CMK (cell line): ENCODE measurements at places on chromosomes 5 and 9.

DNA sequence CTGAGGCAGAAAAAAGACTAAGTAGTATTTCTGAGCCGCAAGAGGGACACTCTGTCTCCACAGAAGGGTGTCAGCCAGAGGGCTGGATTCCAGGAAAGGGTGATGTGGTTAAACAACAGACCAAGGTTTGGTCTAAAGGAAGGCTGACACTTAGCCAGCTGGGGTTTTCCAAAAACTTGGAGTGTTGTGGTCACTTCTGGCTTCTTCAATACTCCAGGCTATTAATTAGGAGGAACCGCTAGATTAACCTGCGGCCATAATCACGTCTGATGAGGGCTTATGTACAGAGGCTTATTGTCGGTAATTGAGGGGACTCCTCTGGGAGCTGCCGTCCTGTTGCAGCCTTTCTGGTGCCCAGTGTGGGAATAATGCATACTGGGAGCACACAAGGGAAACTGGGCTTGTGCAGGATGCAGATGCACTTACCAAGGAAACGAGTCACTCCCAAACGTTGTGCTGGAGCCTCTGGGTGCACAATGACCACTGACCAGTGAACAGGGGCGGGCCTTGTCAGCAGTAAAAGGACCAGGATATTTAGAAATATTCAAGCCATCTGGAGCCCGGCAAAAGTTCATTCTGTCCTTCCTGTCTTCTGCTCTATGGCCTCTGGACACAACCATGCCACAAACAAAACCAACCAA, 70.2 kb upstream of the TUT7 start:
- DNase-seq = no peak

DNA sequence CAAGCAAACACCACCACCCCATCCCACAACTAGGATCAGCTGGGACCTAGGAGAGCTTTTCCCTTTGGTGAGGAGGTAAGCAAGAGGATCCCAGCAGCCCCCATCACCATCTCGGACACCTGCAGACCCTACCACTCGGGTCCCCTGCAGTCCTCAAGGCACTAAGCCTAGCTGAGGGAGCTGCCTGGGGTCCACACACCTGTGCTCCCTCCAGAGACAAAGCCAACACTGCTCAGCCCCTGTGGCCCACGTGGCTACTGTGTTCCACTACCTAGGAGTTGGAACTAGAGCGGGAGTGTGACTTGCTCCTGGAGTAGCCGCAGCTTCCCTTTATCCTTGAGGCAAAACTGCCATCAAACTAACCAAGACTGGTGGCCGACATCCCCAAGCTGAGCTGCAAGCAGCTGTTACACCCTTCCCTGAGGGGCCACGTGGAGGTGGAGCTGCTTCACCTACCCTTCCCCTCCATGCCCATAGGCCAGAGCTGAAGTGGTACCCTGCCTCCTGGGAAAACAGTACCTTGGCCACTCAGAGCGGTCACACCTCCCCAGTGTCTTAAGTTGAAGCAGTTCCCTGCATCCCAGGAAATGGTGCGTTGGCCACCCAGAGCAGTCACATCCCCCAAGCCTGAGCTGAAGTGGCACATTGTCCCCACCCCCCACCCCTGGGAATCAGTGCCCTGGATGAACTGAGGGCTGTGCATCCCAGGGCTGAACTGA, 205.5 kb downstream of the CACNA1B start:
- no peak for DNase-seq

DNA sequence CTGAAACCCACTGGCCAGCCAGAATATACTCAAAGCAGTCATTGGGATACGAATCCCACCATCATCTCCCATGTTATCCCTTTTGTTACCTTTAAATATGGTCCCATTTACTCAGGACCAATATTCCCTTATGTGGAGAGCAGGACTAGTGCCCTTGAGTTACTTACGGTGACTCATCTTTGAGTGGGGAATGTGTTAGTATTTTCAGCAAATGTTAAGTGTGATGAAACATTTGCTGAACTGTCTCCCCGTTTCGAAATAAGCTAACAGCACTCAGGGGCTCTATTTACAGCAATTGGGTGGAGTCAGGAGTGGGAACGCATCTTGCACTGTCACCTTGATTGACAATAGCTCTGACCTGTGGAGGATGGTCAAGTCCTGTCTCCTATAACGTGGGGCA, 67.4 kb downstream of the CTSL start:
- DNase-seq = no peak

DNA sequence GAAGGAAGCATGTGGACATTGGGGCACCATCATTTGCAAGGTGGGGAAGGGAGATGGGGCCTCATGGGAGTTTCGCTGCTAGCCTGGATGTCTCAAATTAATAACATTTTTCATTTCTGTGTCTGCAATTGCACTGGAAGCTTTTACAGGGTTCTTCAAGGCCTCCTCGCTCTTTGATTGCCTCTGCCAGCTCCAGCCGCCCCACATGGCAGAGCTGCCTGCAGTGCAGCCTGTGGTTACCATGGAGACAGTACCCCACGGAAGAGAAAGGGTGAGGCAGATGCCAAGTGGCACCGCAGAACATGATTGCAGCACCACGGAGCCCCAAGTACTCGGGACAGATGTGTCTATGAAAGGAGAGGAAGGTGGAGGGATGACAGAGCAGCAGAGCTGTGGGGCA, 25.4 kb downstream of the CTNND2 start:
- DNase-seq = no peak

DNA sequence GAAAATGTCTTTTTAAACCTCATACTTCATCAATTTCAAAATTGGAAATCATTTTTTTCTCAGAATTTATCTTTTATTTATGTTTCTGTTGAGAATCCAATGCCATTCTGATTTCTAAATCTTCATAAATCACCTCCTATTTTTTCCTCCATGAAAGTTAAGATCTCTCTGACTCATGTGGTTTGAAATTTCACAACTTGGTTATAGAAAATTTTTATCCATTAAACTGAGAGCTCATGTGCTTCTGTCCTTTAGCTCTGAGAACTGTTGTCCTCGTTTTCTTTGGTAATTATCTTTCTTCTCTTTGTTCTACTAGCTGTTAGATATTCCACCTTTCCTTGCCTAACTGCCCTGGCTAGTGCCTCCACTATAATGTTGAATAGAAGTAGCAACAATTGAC, 1.5 kb upstream of the RNF180 start:
- no peak for DNase-seq

- DNase-seq = no peak
These were observed 450 bp downstream of the GPBP1 start for GRCh38 chr5:57174128-57174889.

DNA sequence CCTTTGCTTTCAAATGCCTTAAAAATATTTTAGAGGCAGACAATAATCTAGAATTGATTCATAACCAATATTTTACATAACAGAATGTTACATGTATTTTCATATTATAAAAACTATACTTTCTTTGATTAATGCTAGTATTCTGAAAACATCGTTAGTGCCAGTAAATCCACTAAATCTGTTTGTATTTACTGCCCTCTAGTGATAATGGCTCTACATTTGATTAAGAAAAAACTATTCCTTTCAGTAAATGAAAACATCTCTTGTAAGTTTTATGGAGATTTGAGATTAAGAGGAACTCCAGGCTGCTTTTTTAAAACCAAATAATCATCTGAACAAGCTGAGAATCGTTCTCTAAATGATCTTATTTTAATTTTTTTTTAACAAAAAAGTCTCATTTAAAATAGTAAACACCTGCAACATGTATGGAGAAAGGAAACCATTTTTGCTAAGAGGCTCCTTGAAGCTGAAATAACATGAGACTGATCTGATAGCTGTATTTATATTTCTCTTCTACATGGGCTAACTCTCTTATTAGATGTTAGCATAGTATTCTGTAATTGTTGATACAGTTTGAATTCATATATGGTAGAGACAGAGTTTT, 424.7 kb downstream of the RAB3C start:
- DNase-seq = no peak

DNA sequence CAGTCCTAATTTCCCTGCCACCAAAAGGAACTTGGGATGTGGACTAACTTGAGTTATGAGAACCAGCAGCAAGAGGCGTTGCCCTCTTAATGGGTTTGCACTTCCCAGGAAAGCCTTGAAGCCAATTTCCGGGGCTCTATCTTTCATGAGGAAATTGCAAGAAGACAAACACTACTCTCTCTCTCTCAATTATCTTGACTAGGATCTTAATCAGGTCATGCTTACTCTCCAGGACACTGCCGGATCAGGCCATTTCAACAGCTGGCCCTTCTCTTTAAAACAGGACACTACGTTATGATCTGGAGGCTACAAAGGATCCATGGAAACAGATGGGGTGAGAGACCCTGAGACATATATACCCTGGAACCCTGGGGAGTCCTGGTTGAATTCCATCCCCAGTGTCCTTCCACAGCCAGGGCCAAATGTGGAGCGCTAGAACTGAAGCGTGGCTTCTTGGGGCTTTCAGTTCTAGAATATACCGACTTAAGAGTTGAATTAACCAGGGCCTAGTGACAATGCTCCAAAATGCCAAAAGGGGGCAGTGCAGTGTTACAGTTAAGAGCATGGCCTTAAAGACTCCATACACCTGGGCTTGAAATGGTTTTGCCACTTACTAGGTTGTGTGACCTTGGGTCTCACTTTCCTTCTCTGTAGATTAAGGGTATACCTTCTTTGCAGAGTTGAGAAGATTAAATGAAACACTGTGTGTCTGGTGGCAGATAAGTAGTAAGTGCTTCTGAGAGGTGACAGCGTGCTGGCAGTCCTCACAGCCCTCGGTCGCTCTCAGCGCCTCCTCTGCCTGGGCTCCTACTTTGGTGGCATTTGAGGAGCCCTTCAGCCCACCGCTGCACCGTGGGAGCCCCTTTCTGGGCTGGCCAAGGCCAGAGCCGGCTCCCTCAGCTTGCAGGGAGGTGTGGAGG, 21.1 kb downstream of the FAM219A start:
- peak; percentile 37 for DNase-seq

GRCh38 chr5:115298811-115299210, 2.4 kb upstream of the CCDC112 start:
- no peak for DNase-seq

GRCh38 chr5:177099422-177100093, 12.8 kb downstream of the FGFR4 start:
- DNase-seq = no peak

DNA sequence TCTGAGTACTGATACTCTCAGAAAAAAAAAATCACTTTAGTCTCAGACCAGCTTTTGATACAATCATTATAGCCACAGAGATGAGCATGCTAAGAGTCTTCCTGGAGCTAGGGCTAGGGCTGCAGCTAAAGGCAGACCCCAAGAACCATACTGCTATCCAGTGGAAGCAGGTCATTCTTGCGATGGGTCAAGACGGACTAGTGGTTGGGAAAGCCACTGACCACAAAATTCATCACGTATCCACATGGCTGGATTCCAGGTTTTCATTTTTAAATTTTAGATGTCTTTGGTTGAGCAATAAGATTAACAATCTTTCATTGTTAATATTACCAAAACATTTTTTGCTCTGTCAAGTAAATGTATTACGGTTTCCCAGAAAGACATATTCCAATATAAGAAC, 598.1 kb downstream of the DNAH5 start:
- DNase-seq = no peak

DNA sequence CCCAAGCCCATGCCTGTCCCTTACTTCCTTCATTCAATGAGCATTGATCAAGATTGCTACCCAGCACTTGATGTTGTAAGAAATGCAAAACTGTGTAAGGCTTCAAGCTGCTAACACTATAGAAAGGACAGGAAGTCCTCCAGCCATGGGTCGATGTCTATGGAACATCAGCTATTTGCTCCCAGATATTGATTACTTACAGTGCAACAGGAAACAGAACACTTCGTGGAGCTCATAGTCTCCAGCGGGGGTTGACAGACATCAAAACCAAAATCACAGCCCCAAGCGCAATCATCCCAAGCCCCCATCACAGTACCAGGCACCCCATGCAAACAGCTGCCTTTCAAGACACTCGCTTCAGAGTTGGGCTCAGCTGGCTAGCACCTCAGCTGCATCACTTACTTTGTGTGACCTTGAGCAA, 26.8 kb upstream of the DUSP1 start:
- no peak for DNase-seq

GRCh38 chr5:11793396-11793795, 110.8 kb downstream of the CTNND2 start:
- no peak for DNase-seq

- no peak for DNase-seq
These were observed 424.2 kb downstream of the TMEM161B start for GRCh38 chr5:87844449-87844848.

DNA sequence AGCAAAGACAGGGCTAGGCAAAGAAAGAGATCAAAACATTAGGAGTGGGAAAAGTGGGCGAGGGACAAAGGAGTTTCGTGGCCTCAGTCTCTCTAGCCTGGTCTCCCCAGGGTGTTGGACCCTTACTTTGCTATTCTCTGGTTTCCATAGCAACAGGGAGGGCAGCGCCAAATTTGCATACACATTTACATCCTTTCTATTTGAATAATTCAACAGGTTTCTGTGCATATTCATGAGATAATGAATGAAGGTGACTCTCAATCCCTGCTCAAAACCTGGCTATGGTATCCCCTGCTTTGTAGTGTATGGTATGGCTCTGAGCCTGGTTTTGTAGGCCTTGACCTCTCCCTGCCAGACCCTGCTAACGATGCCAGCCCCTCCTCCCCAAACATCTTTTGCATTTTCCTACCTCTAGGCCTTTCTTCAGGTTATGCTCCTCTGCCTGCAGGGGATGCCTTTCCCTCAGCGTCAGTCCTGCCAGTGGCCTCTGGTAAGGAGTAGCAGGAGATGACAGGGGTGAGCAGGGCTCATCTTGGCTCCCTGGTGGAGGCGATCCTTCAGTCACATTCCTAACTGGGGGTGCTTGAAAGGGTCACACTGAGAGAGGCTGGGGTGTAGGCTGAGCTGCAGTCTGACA, 9.8 kb downstream of the RPP25L start:
- DNase-seq = no peak

DNA sequence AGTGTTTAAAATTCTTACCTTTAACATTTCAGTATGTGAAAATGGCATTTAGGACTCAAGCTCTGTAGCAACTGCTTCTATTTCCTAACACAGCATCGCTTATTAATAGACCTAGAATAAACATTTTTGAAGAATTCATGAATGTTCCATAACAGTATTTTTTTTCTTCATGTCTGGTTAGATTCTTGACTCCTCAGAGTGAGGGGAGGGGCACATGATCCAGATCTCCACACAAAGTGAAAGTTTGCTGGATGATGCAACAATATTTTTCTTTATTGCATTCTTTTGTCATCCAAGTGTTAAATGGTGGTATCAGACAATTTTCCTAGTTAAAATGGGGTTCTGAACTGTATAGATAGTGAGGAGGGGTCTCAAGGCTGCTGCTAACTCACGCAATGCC, 130.8 kb upstream of the MAN2A1 start:
- no peak for DNase-seq

- no peak for DNase-seq
These were observed 138.1 kb downstream of the ARRDC3 start for GRCh38 chr5:91245074-91245452.

DNA sequence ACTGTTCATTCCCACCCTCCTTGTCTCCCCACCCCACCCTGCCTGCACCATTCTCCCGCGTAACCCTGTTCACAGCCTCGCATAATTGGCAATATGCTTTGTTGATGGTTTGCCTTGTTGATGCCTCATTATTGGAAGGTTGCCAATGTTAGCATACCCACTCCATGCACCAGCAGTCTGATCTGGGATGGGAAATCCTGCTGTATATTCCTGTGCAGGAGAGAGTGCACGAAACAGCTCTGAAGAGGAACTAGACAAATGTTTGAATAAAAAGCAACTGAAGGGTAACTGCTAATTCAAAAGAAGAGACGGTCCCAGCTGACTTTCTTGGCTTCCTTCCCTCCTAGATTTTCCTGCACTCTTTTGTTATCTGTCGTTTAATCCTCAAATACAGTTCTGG, 271.7 kb upstream of the TLE4 start:
- DNase-seq = no peak

- no peak for DNase-seq
These were observed 33.6 kb upstream of the COL5A1 start for GRCh38 chr9:134607971-134608370.

GRCh38 chr5:156221816-156222215, 105.1 kb upstream of the SGCD start:
- no peak for DNase-seq
